ENCODE measurements at places on chromosomes 11 and 22. TPM values are rescaled to one million over a fixed set of nuclear protein-coding genes. Genes with fewer than 3 reads are reported as not detected.

The STIP1 gene
- total RNA-seq, result 242 TPM

The PHOX2A gene
- total RNA-seq, result not detected

The CDC42BPG gene
- 1.0 TPM for total RNA-seq

The ARHGAP8 gene
- 1.3 TPM for total RNA-seq

The MPEG1 gene
- total RNA-seq, result not detected

The NAT10 gene
- 53.4 TPM for total RNA-seq

The CELSR1 gene
- 28.7 TPM for total RNA-seq

The APOL4 gene
- not detected for total RNA-seq

The IRF7 gene
- total RNA-seq, result 6.5 TPM

The OR5AR1 gene
- not detected for total RNA-seq

The HMGXB4 gene
- total RNA-seq, result 11.6 TPM

The CLP1 gene
- 28.6 TPM for total RNA-seq

The ANKK1 gene
- total RNA-seq, result not detected

The JAML gene
- not detected for total RNA-seq

The ZNF214 gene
- 0.76 TPM for total RNA-seq

The DEUP1 gene
- not detected for total RNA-seq

The MRGPRF gene
- 0.05 TPM for total RNA-seq

The OR56A1 gene
- not detected for total RNA-seq

The CECR2 gene
- 0.08 TPM for total RNA-seq

The OR8G1 gene
- not detected for total RNA-seq

The FXYD6 gene
- 0.21 TPM for total RNA-seq

The NCAPD3 gene
- total RNA-seq, result 22.1 TPM

The CDHR5 gene
- total RNA-seq, result not detected

The MS4A7 gene
- total RNA-seq, result not detected

The FDXACB1 gene
- 1.3 TPM for total RNA-seq

The ZDHHC5 gene
- 73.1 TPM for total RNA-seq

The CDC42EP2 gene
- 13.4 TPM for total RNA-seq

The GSTT2B gene
- 0.44 TPM for total RNA-seq

The TEX54 gene
- not detected for total RNA-seq

The KDM4E gene
- total RNA-seq, result not detected

The OR6A2 gene
- total RNA-seq, result not detected

The CNGA4 gene
- 0.03 TPM for total RNA-seq

The UPB1 gene
- not detected for total RNA-seq

The IGF2 gene
- total RNA-seq, result 2.8 TPM

The KCNJ1 gene
- not detected for total RNA-seq

The ACER3 gene
- total RNA-seq, result 18.7 TPM

The ZNF280A gene
- total RNA-seq, result 3.7 TPM

The FIBIN gene
- total RNA-seq, result not detected

The MUC5B gene
- 2.7 TPM for total RNA-seq

The GRIA4 gene
- not detected for total RNA-seq
